ENCODE measurements at places on chromosomes 7 and 10.

- no peak for DNase-seq
These were observed 554.1 kb upstream of the FOXK1 start for GRCh38 chr7:4127909-4128560.

DNA sequence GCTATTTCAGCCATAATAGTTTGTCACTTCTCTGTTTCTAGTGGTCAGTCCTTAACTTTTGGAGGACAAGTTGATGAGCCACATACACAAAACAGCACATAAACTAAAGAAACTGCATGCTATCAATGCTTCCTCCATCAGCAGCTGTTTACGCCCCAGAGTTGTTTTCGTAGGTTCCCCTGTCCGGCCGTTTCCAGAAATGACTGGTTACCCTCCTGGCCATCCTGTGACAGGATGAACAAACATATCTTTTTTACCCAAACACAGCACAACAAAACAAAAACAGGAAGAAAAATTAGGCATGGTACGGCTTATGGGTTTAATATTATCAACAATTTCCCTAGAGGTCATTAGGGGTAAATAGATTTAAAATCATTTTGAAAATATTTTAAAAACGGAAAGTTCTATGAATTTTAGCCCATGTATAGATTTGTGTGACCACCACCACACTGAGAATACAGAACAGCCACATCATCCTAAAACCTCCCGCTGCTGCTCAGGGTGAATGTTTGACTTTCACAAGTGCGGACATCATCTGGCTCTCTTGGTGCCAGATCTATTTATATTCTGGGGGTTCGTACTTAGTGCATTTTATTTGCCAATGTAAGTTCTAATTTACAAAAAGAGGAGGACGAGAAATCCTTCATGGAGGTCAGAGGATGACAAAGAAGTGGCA is 74.8 kb downstream of the HIPK2 start:
- DNase-seq = no peak

DNA sequence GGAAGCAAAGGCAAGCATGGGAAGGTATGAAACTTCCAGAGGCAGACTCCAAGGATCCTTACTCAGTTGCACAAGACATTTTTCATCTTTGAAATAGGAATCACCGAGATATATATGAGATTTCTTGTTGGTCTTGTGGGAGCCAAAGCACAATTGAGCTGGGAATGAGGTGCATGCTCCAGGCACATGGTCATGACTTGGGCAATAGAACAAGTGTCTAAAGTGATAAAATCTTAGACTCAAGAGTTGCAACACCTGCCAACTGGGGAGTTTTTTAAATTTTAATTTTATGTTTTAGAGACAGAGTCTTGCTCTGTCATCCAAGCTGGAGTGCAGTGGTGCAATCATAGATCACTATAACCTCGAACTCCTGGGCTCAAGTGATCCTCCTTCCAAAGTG is 169.5 kb upstream of the ADCY1 start:
- DNase-seq = no peak

GRCh38 chr10:31668326-31668725 is 260.3 kb downstream of the ARHGAP12 start:
- no peak for DNase-seq

- DNase-seq = no peak
These were observed 125.6 kb upstream of the HABP2 start for GRCh38 chr10:113427236-113427735.

GRCh38 chr7:121081327-121081936 is 92.9 kb downstream of the CPED1 start:
- DNase-seq = peak; percentile 55

- no peak for DNase-seq
These were observed 60.0 kb downstream of the PLXNA4 start for GRCh38 chr7:132516042-132516840.

DNA sequence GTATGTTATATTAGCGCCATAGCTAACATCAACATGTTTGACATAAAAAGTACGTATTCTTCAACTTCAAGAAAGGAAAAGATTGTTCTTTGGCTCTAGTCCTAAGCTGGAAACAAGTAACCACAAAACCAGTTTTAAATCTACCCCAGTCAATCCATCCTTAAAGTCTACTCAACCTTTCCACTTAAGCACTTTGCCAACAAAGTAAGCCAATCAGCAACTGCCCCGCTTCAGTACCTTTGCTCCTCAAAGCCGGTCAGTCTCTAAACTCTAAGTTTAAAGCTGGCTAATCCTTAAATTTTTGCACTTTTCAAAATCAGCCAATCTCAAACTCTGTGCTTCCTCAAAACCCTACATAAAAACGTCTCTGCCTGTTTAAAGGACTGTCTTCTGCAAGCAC is 8.1 kb downstream of the ZNF438 start:
- DNase-seq = no peak
